Left forelimb (tissue), 1 donor: ENCODE measurements at places on chromosomes 16 and 17.

DNA sequence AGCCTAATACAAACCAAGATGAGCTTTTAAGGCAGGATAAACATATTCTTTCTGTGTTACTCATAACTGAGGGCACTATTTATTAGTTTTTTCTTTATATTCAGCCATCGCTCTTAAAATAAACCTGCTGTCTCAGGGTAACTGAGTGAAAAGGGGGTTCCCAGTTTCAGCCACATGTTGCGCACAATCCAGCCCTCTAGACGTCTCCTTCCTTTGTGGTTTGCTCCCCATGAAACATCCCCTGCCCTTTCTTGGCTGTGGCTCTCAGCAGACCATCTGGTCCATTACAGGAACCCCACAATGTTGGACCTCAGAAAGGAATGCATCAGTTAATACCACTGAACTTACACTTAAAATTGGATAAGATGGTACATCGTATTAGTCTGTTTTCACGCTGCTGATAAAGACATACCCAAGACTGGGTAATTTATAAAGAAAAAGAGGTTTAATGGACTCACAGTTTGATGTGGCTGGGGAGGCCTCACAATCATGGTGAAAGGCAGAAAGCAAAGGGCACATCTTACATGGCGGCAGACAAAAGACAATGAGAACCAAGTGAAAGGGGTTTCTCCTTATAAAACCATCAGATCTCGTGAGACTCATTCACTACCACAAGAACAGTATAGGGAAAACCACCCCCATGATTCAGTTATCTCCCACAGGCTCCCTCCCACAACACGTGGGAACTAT, 12.6 kb upstream of the IL21R start:
- DNase-seq, result no peak

GRCh38 chr17:17358060-17358751, 55.0 kb downstream of the NT5M start:
- no peak for DNase-seq

GRCh38 chr17:44308320-44308818, at the start of gene RUNDC3A:
Gene RUNDC3A (plus strand): TSS chr17:44308601. CDS start chr17:44308833, 232 bp downstream.
- DNase-seq, result peak; percentile 96

- no peak for DNase-seq
Measured at GRCh38 chr17:70011750-70012149, 63.3 kb upstream of the KCNJ16 start.

DNA sequence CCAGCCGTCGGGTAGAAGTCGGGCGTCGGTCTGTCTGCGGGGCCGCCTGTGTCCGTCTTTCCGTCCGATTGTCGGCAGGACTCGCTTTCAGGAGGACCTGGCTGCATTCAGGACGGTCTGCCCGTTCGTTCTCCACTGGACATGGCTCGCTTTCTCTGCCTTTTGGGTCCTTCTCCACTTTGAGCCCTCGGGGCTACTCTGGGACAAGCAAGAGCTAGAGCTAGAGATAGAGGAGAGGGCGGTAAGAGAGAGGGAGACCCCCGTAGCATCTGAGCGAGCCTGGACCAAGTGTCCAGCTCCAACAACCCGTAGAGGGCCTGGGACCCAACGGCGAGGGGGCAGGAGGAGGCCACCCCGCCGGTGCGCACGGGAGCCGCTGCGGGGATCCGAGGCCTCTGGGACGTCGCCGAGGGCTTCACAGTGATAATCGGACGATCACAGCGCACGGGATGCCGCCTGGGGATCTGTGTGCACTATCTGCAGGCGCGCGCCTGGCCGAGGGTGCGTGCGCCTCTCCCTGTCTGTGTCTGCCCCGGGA, 4.5 kb downstream of the TBX4 start:
- DNase-seq, result peak; percentile 53

GRCh38 chr16:4407543-4408322, 8.7 kb downstream of the CORO7 start:
- DNase-seq, result no peak

GRCh38 chr16:69405757-69406156, 18.7 kb upstream of the CYB5B start:
- DNase-seq, result no peak
